ENCODE measurements at places on chromosomes 3 and 15.

- no peak for DNase-seq
Measured at GRCh38 chr3:46435081-46435726, 28.1 kb downstream of the CCRL2 start.

- no peak for DNase-seq
Measured at GRCh38 chr3:150149651-150150051, 179.0 kb upstream of the PFN2 start.

DNA sequence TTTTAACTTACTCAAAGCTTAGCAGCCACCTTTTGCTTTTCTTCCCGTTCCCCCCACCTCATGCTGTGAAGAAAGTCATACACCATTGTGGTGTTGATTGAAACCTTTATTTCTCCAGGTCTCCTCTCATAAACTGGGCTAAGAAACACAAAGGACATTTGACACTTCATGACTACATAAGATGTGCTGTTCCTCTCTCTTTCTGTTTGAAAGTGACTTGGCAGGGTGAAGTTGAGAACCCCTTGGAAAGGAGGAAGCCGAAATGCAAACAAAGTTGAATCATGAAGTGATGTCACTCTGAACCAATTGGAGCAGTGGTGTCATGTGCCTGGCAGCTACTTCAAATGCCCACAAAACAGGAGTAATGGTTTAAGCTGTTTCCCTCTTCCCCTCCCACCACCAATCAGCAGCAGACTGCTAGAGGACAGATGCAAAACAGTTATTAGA, 174.7 kb downstream of the IGF1R start:
- DNase-seq: no peak

GRCh38 chr15:91936182-91936775, 82.8 kb downstream of the SLCO3A1 start:
- no peak for DNase-seq

DNA sequence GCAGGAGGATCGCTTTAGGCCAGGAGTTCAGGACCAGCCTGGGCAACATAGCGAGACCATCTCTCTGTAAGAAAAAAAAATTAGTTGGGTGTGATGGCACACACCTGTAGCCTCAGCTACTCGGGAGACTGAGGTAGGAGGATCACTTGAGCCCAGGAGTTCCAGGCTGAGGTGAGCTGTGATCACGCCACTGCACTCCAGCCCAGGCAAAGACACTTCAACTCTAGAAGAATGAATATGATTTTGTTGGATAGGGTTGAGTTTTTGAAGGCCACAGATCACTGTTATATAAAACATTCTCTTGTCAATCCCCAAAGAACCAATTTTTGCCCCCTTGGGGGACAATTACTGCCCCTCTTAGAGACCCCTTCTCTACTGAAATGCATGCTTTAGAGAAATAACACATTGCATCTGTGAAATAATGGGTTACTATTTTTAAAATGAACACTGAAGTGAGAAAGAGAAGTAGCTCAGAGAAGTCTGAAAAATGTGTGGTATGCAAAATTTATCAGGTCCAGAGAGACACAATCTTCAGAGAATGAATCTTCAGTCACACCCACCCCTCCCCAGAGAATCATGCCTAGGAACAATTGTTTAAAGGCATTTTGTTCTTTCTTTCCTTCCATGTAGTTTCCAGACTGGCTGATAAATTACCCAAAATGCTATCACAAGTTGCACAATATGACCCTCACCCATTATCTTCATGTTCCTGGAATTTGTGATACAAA, 42.7 kb downstream of the METTL6 start:
- no peak for DNase-seq

DNA sequence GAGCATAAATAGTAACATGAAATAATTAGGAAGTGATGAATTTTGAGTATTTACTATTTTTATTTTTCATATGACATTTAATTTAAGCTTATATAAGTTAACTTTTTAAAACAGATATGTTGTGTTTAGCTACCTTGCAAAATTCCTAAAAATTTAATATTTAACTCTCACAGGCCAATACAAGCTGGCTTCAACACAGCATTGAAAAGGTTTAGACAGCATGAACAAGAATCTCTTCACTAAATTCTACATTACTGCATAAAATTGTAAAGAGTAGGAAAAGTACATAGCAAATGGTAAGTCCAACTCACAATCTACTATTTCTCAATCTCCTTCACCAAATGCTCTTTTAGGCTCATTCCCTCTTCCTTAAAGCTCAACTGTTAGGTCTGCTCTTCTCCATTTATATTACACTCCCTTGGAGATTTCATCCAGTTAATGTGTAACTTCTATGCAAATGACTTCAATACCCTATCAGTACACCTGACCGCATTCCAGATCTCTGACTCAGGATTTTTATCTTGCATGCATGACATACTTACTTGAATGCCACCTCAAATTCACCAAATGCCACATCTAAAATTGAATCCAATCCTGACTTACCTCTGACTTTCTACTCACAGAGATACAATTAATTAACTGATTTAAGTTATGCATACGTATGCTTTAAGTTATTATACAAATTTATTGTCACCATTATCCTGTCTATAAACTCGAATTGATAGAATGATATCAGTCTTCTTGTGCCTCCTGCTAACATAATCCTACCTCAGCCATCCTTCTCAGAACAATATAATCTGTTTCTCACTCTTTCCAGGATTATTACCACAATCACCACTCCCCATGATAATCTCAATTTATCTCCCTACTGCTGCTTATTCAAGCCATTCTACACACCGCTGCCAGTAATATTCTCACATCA, 127.0 kb downstream of the STAG1 start:
- no peak for DNase-seq

DNA sequence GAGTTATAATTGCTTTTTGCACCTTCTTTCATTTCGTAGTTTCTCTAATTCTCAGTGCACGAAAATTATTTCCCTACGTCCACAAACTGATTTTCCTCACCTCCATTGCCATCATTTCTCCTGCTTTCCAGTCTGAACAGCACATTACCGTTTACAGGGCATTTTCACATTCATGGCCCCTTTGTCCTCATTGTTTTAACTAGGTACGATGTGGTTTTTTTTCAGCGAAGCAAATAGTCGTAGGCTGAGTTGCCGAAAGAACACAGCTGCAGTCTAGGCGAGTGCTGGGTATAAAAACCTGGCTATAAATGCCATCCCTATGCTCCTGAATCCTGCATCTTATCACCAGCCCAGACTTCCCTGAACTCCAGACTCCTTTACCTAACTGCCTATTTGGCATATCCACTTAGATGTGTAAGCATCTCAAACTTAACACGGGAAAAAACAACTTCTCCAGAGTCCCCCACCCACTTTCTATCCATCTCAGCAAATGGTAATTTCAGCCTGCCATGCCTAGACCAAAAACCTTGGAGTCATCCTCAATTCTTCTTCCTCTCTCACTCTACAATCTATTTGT, 691 bp upstream of the FSIP1 start:
- no peak for DNase-seq

- DNase-seq: no peak
Measured at GRCh38 chr3:143676747-143677146, 171.5 kb downstream of the SLC9A9 start.

DNA sequence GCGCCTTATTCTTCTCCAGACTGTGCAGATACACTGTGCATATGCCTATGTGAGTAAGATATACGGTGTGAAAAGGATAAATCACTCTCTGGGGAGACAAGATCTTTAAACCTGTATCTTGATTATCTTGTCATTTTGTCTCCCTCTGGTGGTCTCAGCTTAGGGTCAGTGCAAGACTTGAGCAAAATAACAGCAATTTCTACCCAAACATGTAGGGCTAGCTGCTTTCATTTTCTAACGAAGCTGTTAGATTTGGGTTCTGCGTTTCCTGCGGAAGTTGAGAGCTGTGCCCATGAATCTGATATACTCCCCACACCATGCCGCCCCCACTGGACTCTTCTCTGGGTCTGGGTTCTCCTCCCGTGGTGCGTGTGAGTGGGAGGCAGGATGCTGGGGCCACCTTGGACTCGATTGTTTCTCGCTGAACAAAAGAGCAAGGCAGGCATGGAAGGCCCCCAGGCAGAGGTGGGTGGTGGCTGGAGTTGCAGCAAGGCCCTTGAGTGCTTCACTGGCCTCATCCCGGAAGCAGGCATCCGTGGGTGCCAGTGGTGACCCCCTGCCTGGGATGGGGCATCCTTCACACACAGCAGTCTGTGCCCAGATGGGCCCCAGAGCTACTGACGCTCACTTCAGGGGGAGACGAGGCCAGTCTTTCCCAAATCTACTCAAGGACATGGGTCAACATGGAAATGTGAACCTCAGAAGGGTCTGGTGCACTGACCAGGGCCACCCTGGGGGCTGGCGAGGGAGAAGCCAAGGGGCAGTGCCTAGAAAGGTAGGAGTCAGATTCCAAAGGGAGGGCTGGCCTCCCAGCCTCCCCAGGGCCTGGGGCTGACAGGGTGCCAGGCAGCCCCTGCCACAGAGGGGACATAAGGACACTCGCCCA, 179.6 kb downstream of the NSMCE3 start:
- no peak for DNase-seq

DNA sequence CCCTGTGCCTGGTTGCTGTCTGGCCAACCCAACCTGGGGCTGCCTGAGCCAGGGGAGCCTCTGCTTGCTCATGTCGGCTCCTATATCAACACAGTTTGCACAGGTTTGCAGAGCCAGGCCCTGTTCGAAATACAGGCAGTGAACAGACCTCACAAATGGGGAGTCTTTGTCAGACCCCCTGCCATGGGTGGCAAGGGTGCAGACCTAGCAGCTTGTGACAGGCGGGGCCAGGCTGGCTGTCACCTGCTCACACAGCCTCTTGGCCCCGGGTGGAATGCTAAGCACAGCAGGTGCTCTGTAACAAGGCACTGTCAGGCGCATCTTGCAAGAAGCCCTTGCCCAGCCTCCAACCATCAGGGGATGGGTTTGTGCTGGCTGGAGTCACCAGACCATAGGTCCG, 47.3 kb downstream of the BDH1 start:
- no peak for DNase-seq

DNA sequence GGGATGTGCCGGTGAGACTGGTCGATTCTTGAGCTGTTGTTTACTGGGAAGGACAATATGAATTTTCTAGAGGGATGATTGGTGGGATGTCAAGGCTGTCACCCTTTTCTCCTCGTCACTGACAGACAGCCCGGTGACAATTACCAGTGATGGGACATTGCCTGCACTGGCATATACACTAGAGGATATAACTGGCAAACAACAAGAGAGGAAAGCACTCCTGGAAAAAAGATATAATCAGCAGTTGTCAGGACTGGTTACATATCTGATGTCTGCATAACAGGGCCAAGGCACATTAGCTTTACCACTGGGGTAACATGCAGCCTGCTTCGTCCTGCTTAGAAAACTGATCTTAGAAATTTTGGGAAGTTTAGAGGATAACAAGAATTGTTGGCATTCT, 131.1 kb downstream of the ROBO2 start:
- DNase-seq: peak; percentile 86

- DNase-seq: no peak
Measured at GRCh38 chr15:86772369-86773059, 692.8 kb downstream of the AGBL1 start.

DNA sequence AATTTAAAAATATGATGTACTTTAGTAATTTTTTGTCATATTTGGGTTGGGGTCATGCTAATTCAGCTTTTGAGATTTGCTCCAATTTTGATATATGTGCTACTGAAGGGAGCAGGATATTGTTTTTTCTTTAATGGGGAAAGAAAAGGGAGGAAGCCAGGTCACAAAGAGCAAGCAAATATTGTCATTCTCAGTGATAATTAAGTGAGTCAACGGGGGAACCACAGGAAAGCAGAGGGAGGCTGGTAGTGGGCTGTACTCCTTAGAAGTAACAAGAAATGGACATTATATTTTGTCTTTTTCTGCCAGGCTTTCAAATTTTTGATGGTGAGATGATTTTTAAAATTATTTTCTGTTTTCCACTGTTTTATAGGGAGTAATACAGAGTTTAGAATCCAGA, 45.6 kb upstream of the NMD3 start:
- no peak for DNase-seq

DNA sequence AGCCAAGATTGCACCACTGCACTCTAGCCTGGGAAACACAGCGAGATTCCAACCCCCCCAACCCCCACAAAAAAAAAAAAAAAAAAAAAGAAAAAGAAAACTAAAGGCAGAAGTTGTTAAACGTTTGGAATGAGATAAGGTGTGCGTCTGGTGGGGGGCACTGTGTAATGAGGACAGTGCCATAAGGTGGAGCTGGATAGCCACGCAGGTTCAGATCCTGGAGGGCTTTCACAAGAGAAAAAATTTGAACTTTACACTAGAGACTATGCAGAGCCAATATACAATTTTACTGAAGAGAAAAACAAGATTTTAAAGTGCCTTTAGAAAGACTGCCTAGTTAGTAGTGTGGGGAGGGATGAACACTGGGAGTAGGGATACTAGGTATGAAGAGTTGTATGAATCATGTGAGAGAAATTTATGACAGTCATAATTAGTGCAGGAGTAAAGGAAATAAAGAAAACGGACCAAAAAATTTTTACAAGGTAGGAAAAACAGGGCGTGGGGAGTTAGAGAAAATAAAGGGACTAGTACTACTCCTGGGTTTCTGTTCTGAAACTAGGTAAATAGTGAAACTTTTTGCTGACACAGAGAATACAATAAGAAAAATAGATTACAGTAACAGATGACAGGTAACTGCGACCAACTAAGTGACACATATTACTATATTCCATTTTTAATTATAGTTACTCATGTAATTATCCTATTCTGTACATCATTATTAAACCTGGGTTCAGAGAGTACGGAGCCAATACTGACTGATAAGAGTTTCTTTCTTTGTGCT, 108.1 kb downstream of the PEAK1 start:
- no peak for DNase-seq

DNA sequence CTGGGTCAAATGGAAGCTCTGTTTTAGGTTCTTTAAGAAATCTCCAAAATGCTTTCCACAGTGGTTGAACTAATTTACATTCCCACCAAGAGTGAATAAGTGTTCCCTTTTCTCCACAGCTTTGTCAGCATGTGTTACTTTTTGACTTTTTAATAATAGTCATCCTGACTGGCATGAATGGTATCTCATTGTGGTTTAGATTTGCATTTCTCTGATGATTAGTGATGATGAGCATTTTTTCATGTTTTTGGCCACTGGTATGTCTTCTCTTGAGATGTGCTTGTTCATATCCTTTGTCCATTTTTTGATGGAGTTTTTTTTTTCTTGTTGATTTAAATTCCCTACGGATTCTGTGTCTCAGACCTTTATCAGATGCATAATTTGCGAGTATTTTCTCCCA, 745.0 kb upstream of the BCHE start:
- no peak for DNase-seq

DNA sequence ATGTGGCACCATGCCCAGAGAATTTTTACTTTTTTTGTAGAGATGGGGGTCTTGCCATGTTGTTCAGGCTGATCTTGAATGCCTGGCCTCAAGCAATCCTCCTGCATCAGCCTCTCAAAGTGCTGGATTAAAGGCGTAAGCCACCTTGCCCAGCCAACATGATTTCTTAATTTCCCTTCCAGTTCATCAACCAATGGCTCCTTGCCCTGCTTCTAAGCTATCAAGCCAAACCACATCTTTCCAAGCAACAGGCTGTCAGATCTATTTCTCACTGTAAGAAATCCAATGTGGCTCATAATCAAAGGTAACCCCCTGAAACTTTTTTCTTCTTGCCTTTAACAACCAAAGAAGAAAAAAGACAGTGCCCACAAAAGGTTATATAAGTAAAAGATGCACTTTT, 204.2 kb upstream of the ICE2 start:
- no peak for DNase-seq

GRCh38 chr3:73115806-73116205, 54.3 kb downstream of the EBLN2 start:
- DNase-seq: no peak

Data from BE2C (cell line).